HuH-7.5 (cell line): ENCODE measurements at places on chromosomes 5 and 9.

DNA sequence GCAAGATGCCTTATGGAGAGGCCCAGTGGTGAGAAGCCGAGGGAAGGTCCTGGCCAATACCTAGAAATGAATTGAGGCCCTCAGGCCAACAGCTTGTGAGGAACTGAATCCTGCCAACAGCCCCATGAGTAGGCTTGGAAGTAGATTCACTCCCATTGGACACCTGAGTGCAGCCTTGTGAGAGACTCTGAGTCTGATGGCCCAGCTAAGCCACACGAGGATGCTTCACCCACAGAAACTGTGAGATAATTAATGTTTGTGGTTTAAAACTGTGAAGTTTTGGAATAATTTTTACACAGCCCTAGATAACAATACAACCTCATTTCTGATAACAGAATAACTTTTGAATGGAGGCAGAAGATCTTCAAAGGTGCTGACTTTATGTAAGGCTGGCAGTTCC, 65.9 kb upstream of the DAP start:
- no peak for DNase-seq

GRCh38 chr9:137381501-137382443, 41.2 kb downstream of the EXD3 start:
- no peak for DNase-seq

GRCh38 chr5:76422227-76422626, 19.1 kb downstream of the IQGAP2 start:
- no peak for DNase-seq

- DNase-seq: no peak
Observed at GRCh38 chr5:143119291-143119769, 284.2 kb downstream of the NR3C1 start.

DNA sequence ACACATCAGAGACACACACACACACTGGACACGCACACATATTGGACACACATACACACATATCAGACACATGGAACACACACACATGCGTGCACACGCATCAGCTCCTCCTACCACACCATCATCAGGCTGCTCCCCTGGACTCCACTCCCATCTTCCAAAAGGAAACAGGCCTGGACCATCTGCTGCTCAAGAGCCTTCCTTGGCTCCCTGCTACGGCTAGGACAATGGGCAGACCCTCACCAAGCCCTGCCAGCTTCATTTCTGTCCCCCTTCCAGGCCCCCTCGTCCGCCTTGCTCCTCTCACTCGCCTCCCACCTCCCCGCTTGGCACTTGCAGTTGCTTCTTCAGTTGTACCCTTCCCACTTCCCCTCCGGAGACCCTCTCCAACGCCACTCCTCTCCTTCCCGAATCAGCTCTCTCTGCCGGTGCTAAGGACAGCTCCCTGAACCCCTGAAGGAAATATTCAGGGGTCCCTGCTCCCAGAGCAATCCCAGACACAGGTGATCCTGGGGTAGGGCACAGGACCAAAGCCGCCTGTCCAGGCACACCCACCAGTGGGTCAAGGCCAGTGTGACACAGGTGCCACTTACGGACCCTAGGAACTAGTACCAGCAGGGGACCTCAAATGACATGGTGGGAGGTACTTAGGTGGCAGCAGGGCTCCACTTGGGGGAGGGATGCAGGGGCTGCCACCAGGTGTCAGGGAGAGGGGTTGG, 12.1 kb upstream of the LAMC3 start:
- no peak for DNase-seq

- DNase-seq: no peak
Observed at GRCh38 chr5:141547921-141548320, 59.0 kb downstream of the PCDHGC5 start.

GRCh38 chr5:96839071-96839592, 31.4 kb upstream of the ERAP1 start:
- no peak for DNase-seq

- no peak for DNase-seq
Observed at GRCh38 chr9:95409650-95410426, 92.3 kb upstream of the FANCC start.

DNA sequence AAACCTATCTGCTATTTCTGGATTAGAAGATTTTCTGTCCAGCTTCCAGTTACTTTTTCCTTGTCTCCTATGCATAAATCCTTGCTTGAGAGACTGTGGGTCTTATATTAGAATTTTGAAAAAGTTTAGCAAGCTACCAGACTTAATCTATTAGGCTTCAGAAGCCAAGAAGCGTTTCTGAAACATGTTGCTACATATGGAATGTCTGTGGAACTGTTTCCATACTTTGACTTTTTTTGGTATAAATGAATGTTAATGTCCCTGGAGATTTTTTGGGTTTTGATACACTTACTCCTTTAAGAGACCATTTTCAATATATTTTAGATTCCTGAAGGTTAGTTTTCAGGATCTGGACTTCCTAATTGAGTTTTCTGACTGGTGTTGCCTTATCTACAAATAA, 191.4 kb upstream of the SGCD start:
- no peak for DNase-seq

DNA sequence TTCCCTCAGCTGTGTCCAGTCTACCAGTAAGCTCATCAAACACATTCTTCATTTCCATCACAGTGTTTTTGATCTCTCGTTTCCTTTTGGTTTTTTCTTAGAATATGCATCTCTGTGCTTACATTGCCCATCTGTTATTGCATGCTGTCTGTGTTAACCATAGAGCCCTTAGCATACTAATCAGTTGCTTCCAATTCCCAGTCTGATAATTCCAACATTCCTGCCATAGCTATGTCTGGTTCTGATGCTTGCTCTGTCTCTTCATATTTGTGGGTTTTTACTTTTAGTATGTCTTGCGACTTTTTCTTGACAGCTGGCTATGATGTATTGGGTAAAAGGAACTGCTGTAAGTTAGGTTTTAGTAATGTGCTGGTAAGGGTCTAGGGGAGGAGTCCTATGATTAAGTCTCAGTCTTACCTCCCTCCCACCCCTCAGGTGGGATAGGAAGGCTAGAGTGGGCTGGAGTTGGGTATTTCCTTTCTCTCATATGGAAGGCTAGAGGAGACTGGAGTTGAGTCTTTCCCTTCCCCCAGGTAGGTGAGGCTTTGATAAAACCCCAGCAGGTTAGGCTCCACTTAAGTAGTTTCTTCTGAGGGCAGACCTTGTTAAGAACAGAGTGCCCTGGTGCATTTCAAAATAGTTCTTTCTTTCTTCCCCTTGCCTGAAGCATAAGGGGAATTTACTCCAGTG, 99.1 kb upstream of the RASGRF2 start:
- DNase-seq: no peak

GRCh38 chr5:92777421-92777820, 803.6 kb downstream of the NR2F1-AS1 start:
- DNase-seq: no peak

DNA sequence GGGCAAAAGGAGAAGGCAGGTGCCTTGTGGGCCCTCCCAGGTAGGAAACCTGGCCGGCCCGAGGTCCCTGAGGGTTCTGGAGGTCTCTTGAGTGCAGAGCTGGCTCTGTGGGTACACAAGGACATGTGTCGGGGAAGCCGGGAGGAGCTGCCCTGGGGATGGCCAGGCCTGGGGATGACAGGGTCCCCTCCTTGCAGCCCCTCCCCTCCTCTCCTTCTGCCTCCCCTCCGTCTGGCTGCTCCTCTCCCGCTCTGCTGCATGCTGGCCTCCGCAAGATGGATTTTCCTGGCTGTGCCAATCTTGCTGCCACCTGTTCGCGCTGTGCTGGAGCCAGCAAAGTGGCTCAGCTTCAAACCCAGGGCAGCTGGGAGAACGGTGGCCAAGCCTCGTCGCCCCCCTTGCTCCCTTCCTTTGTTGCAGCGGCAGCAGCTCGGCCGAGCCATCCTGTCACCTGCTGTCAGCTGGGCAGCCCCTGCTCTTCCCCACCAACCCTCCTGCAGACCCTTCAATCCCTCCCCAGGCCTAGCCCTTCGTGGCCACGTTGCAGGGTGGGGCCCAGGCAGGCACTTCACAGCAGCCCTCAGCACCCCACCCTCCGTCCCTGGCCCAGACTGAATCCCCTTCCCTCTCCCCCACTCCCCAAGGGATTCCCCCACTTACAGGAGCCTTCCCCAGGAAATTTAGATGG, 17.6 kb upstream of the UNC5A start:
- DNase-seq: no peak

GRCh38 chr9:12880406-12881015, 105.7 kb downstream of the LURAP1L start:
- no peak for DNase-seq

- no peak for DNase-seq
Observed at GRCh38 chr5:52707616-52708015, 80.1 kb upstream of the ITGA1 start.

GRCh38 chr5:151577566-151577965, 13.6 kb downstream of the FAT2 start:
- no peak for DNase-seq

DNA sequence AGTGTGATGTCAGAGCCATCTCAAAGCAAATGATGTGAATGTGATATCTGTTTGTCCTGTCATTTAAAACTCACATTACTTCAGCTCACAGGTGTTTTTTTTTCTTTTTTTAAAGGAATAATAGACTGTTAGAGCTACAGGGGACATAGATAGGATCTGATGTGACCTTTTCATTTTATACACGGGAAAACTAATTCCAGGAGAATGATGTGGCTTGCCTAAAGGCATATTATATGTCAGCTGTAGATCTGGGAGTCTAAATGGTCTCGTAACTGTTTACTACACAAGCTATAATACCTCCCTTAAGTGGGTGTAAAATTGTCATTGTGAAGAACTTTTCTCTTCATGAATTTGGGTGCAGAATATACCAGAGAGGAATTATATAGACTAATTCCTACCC, 2.0 kb downstream of the NMUR2 start:
- no peak for DNase-seq

- no peak for DNase-seq
Observed at GRCh38 chr5:37859805-37860204, 20.0 kb upstream of the GDNF start.

- no peak for DNase-seq
Observed at GRCh38 chr5:143874312-143874711, 62.4 kb downstream of the HMHB1 start.

DNA sequence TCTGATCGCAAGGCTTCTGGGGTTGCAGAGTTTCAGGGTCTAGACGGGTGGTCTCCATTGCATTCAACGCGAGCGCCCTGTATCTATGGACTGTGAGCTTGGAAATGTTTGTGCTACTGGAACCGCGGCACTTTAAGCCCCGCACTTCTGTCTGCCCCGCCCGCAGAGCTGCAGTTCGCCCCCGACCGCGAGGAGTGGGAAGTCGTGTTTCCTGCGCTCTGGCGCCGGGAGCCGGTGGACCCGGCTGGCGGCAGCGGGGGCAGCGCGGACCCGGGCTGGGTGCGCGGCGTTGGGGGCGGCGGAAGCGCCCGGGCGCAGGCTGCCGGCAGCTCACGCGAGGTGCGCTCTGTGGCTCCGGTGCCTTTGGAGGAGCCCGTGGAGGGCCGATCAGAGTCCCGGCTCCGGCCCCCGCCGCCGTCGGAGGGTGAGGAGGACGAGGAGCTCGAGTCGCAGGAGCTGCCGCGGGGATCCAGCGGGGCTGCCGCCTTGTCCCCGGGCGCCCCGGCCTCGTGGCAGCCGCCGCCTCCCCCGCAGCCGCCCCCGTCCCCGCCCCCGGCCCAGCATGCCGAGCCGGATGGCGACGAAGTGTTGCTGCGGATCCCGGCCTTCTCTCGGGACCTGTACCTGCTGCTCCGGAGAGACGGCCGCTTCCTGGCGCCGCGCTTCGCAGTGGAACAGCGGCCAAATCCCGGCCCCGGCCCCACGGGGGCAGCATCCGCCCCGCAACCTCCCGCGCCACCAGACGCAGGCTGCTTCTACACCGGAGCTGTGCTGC, 1.0 kb downstream of the ADAMTS19 start:
- DNase-seq: peak; percentile 70

GRCh38 chr9:78314953-78315870, 18.3 kb downstream of the PSAT1 start:
- no peak for DNase-seq

GRCh38 chr5:20000416-20000815, 12.4 kb upstream of the CDH18 start:
- DNase-seq: no peak

DNA sequence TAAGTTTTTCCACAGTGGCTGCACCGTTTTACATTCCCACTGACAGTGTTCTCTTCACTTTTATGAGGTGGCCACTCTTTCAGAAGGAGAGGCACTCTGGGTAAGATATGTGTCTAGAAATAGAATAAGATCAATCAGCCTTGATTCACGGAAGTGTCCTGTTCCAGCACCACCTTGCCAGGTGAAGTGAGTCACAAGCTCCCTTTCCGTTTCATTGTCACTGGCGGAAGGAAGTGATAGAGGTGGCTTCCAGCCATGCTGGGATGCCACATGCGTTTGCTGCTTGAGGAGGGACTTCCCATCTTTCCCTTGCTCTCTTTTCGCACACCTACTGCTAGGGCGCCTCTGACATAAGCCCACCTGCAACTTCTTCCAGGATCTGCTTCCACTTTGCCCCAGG, 217.1 kb downstream of the PIK3R1 start:
- DNase-seq: no peak

DNA sequence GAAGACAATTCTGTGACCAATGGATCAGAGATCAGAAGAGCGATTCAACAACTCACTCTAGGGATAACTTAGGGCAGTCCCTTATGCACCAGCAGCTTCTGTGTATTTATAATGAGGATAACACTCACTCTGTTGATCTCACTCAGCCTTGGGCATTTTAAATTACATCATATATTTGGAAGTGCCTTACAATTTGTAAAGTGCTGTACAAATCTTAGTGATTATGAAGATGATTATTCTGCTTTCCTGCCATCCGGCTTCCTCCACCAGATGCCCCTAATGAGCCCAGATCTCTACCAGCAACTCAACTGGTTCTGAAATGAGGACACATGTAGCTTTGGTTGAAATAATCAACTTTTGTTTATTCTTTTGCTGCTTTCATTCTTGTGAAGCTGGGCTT, 105.3 kb downstream of the PCSK1 start:
- no peak for DNase-seq

DNA sequence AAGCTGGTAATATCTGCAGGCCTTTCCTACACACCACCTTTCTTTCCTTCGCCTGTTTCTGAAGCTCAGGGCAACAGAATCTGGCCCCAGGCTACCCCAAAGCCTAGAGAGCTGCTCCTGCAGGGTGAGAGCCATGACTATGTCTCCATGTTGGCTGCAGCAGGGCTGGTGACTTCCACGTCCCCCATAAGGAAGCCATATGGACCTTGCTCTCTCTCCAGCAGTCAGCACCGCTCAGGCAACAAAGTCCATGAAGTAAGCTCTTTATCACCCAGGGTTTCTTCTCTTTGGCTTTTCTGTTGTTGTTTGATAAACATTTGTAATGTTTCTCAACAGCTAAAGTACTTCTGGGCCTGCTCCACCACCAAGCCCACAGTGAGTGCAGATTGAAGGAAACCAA, 125.2 kb downstream of the SLIT3 start:
- no peak for DNase-seq

- no peak for DNase-seq
Observed at GRCh38 chr9:8494571-8494970, 695.0 kb upstream of the DMAC1 start.

- no peak for DNase-seq
Observed at GRCh38 chr5:56169281-56169680, 63.8 kb downstream of the ANKRD55 start.

GRCh38 chr5:122295138-122295537, 16.9 kb upstream of the SNCAIP start:
- DNase-seq: no peak
